SK-N-MC (cell line): ENCODE measurements at places on chromosomes 11 and 22.
A peak's percentile ranks its signal among the peaks of the same experiment; 100 is the strongest.

DNA sequence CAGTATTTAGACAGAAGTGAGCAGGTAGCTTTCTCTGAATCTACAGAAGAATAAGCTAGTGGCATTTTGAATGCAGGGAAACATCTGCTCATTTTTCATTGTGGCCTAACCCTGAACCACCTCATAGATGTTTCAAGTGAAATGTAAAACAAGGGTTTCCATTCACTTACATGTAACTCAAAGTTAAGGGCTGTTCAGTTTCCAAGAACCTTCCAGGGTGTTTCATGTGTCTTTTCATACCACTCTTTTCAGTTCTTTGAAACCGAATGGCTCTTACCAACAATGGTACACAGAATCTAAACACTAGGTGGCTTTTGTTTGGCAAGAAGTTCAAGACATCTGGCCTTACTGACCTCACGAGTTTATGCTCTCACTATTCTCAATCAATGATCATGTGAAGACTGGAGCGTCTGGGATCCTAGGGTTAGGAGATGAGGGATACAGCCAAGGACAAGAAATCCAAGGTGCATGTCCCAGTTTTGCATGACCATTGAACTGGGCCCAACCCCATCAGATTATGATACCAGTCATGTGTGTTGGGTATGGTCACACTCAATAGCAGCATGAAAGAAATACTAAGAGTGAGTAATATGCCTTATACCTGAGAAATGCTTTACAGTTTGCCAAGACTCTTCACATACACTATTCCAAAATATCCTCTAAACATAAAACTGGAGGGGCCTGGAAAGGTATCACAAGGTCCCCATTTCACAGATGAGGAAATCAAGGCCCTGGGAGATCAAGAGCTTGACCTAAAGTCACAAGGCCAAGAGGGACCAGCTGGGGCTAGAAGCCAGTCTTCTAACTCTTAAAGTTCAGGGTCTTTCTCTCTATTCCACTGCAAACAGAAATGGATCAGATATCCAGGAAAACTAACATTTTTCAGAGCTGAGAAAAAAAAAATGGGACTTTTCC lies 92.7 kb downstream of the ETS1 start:
- no peak for DNase-seq

DNA sequence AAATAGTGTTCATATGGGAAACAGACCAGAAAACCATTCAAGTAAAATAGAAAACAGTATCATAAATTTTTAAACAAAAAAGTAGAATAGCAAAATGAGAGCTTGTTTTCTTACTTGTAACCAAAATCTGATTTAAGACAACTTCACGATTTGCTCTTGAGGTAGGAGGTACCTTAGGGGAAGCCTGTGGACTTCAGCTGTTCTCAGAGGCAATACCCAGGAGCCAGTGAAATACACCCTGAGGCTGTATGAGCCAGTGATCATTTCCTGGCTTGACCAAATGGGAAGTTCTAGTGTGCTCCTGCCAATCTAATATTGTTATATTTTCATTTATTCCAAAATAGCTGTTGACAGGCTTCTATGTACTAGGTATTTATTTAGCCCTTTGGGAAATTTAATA lies 104.8 kb downstream of the ARHGAP42 start:
- no peak for DNase-seq

GRCh38 chr11:64096835-64097234 lies 61.1 kb downstream of the FLRT1 start:
- DNase-seq = no peak

DNA sequence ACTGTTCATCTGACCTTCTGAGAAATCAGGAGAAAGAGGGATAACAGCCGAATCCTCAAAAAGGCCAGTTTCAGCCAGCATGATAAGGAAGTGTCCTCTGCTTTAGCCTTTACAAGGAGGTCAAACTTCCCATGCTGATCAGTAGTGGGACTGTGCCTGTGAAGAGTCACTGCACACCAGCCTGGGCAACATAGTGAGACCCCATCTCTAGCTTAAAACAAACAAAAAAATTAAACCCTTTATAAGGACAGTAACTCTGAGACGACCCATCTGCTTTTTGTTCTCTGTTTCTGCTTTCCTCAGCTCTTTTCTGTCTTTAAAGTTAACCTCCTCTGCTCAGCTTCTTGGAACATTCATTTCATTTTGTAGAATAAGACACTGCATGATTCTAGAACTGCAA lies 49.7 kb downstream of the SCGB1A1 start:
- DNase-seq = no peak

GRCh38 chr22:23064381-23065068 lies 5.8 kb upstream of the GNAZ start:
- DNase-seq = no peak

- peak; percentile 48 for DNase-seq
Measured at GRCh38 chr11:83249972-83250593, 36.1 kb downstream of the CCDC90B start.

DNA sequence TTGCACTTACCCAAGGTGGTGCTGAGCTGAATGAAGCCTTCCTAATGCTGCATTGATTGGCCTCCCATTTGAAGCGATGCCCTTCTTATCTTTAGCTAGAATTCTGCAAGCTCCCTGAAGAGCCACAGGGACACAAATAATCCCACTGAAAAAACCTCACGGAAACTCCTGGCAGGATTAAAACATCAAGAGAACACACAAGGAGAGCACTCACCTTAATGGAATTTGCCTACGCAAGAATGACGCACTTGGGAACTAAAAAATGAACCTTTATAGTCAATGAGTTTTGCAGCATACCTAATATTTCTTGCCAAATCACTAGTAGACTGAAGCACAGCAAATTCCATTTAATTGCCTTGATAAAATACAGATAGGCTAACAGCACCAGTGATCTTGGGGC lies 232.8 kb upstream of the UBASH3B start:
- no peak for DNase-seq

DNA sequence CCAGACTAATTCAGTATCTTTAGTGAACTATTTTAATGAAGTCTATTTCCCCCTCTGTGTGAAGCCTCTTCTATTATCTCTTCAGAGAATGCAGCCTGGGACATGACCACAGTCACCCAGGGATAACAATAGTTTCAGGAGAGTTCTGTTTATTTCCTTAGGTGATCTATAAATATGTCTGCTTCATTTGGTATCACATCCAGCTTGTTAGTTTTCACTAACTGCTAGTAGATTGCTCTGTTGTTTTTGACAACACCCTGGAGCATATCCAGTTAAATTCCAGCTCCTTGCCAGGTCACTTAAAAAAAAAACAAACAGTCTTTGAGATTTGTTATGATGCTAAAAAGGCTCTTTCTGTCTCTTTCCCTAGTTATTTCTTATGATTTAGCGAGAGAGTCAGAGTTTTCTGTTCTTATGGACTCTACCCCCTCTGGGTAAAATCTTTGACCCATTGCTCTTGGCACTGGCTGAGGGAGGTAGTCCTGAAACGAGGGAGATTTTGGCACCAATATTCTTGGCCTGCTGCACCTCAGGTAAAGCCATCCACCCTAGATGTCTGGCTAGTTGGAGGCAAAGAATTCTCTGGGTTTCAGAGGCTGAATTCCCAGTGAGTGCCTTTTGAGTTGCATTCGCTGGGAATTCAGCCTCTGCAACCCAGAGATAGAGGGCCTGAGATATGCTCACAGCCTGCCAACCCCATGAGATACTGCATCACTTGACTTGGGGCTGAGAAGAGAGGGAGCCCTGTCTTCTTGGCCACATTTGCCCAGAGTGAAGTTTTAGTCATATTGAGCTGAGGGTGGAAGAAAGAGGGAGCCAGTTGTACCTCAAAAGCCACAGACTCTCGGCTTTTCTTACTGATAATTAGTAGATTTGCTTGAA lies 159.1 kb downstream of the PGR start:
- DNase-seq = no peak

DNA sequence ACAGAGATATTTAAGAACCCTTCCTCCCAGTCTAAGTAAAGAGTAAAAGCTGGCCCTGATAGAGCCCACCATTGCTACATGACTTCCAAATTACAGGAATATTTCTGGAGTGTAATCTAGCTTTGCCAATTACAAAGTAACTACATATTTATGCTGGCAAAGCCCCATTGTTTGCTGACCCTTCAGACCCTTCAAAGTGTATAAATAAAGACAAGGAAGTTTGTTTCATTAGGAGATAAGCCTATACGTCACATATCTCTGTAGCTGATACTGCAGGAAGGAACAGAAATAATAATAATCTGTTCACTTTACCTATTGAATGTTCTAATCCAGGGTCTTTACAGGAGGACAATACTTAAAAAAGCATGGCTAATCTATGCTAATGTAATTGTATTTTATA lies 375.1 kb downstream of the SOX6 start:
- DNase-seq = no peak

DNA sequence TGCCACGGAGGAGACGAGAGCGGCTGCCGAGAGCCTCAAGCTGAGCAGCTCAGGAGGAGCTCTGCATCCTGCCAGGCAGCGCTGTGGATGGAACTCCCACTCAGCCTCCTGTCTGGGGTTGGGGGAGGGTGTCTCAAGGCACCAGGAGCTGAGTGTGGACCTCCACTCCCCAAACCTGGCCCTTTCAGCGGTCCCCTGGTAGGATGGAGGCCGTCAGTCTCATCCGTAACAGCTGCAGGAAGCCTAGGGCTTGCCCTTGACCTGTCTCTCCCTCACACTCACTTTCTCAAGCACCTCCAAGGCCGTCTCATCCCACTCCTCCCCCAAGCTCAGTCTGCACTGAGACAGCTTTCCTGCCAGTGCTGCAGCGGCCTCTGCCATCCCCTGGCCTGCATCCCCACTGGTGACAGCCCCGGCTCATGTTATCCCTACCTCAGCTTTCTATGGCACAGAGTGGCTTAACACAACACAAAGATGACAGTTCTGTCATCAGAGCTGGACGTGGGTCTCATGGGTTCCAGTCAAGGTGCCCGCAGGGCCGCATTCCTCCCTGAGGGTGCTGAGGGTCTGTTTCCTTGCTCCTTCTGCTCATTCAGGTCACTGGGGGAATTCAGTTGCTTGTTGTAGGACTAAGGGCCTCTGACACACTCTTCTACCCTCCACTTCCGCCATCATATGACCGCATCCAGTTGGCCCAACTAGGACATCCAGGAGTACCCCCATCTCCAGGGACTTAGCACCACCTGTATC lies 341.9 kb upstream of the B3GAT1 start:
- no peak for DNase-seq

- no peak for DNase-seq
Measured at GRCh38 chr11:115362997-115363396, 141.2 kb downstream of the CADM1 start.

DNA sequence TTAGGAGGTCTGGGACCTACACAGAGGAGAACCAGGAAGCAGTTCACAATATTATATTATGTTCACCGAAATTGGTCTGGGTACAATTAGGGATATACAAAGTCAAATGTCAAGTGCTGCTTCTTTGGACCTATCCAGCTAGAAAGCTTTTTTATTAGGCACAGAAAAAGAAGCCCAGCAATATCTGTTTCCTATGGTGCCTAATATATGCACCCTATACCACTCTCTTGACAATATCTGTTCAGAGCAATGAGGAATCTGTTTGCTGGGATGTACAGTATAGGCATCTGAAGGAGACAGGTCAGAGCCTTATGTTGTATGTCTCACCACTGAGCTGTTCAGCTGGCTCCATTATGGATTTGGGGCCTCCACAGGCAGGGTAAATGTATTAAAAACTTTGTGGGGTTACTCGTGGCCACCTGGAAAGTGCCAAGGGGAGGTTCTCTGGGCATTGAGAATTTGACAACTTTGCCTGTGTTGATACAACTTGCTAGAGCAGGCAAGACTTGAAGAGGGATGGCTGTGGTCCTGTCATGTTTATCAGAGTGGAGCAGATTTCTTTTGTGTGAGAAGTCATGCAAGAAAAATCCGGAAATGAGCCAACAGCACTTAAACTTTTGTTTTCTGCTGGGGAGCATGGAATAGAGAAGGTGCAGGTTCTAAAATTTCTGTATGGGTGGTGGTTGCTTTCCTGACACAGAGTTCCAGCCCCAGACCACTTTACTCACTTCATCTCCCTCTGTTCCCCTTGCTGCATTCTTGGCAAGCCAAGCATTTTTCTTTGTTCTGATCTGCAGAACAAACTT lies 10.1 kb downstream of the STIM1 start:
- DNase-seq = no peak

- no peak for DNase-seq
Measured at GRCh38 chr22:23862103-23862502, 4.4 kb downstream of the SLC2A11 start.

DNA sequence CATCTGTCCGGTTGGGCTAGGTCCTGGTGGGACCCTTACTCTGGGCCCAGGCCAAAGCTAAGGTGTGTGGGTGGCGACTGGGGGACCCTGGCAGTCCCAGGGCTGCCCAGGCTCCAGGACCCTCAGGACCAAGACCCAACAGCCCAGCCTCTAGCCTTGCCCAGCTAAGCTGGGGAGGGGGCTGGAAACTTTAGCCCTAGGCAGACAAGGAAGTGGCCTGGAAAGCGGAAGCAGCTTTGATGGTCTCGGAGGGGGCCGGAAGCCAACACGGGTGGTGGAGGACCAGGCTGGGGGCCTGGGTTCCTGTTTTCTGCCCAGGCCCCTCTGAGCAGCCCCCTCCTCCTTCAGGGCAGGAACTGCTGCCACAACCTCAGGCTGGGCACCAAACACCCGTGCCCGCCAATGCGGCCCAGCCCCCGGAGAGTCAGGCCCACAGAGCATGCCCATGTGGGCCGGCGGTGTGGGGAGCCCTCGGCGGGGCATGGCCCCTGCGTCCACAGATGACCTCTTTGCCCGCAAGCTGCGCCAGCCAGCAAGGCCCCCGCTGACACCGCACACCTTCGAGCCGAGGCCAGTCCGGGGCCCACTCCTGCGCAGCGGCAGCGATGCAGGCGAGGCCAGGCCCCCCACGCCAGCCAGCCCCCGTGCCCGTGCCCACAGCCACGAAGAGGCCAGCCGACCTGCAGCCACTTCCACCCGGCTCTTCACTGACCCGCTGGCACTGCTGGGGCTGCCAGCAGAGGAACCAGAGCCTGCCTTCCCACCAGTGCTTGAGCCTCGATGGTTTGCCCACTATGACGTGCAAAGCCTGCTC lies 2.8 kb downstream of the SIPA1 start:
- DNase-seq = no peak

GRCh38 chr11:66002648-66003225 lies 434 bp downstream of the BANF1 start:
- no peak for DNase-seq

GRCh38 chr11:122154227-122154626 lies 38.2 kb upstream of the BLID start:
- DNase-seq = no peak

DNA sequence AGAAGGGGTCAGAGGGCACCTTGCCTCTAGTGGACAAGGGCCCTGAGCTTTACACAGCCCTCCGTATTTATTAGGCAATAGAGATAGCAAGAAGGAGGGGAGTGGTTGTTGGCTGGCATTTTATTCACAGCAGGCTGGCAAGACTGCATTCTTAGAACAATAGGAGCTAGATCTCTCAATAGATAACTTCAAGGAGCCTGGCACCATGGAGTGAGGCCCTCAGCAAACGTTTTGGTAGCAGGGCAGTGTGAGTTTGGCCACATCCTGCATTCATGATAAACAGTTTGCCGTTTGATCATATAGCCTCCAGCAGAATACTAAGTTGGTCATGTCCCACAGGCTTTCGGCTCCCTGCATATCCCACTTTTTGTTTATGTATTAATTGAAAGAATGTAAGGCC lies 31.6 kb downstream of the OR10A6 start:
- no peak for DNase-seq
